ENCODE measurements at places on chromosomes 3 and 15.

DNA sequence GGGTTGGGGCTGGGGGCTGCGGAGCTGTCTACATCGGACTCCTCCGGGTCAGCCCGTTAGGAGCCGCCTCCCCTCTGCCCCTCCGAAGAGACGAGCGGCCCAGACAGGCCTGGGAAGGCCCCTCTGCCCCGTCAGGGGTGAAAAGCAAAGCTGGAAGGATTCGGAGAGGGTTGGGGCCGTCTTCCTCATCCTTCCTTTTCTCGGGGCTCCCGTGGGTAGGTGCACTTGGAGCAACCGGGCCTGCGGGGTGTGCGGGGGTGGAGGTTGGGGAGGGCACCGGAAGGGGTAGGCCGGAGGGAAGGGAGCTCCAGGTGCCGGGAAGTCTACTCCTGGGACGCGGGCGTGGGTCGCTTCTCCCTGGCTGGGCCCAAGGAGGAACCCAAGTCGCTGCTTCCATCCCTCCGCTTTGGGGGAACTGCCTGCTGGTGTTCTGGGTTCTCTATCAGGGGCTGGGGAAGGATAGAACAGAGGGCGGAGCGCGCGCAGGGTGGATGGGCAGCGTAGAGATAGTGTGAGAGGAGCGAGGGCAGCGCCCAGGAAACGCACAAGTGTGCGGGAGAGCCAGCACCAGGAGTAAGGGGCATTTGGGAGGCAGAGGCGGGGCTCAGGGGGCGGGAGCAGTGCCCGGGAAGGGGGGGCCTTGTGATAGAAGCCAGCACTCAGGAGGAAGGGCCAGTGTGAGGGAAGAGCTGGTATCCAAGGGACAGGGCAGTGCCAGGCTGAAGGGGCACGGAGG, 590 bp downstream of the POLR2H start:
- DNase-seq: peak; percentile 53

DNA sequence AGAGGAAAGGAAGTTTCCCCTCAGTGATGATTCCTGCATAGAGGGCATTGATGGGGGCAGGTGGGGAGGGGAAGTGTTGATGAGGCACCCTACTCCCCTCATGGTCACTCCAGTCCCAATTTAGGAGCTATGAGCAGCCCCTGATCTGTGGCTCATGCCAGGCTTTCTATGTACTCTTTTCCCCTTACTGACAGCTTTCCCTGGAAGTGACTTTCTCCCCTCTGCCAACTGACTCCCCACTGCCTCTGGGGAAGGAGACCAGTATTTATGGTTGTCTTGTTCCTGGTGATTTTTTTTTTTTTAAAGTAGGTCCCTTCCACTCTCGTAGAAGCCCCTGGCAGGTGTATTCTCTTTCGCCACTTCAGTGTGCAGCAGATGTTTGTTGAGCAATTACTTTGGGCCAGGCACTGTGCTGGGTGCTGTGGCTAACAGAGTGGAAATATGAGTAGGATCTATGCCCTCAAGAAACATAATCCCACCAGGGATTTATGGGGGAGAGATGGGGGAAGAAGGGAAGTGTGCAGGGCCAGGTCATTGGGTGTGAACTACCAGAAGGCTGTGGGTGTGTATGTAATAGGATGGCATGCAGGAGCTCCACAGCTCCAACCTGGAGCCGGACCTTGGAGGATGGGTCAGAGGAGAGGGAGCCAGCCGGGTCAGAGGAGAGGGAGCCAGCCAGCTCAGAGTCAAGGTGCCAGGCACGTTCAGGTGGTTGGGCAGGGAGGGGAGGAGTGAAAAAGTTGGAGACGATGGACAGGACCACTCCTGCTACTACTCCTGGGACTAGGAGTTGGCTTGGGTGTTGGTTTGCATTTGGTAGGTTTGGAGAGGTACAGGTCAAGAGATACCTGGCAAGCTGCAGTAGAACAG, 3.5 kb downstream of the SMAD6 start:
- no peak for DNase-seq

- DNase-seq: peak; percentile 63
Measured at GRCh38 chr3:55190331-55190730, 262.5 kb upstream of the LRTM1 start.

- DNase-seq: no peak
Measured at GRCh38 chr3:153631102-153631501, 469.1 kb downstream of the RAP2B start.

DNA sequence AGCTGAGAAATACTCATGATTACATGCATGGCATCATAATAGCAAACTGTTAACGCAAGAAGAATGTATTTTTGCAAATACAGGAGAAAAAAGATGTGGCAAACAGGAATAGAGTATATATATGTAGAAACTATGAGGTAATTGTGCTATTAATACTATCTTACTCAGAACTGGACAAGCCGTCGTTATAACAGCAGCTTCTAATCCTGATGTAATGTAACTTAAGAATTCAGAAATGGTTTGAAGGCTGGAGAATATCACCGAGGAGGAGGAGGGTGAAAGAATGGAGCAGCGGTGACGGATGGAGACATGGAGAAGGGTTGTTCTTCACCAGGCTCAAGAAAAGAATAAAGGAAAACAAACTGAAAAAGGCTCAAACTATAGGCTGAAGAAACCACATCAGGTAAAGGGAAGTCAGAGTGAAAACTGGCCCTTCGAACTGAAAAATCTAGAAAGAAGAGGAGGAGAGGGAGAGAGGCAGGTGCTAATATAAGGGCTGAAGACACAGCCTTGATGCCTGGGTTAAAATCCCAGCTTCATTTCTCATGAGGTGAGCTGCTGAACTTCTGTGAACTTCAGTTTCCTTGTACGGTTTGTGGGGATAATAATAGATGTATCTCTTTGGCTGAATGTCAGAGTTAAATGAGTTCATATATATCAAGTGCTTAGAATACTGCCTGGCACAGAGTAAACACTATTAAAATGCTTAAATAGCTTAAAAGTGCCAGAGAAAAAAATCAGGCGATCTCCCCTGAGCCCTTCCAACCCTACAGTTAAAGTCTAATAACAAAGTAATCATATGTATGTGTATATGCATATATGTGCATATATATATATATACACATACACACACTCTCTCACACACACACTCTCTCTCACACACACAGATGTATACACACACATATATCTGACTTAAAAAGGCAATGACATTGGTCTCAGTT, 43.9 kb downstream of the GOLIM4 start:
- DNase-seq: peak; percentile 68

DNA sequence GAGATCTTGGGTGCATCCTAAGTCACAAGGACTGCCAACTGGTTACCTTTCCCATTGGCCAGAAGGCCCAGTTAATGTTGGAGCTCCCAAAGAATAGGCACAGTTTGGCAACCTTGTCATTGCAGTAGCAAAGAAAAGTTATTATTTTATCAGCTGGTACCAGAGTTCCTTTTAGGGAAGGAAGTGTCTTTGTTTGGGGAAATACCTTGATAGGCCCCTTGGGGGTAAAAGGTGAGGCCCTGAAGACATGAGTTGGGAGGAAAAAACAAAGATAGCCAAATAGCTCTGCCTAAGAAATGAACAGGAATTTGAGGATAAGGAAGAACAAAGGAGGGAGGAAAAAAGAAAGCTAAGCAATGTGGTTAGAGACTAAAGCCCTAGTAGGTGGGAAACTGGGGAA, 85.8 kb downstream of the ANP32A start:
- no peak for DNase-seq

GRCh38 chr15:34620814-34621213, 37.4 kb upstream of the GOLGA8B start:
- no peak for DNase-seq

- peak; percentile 44 for DNase-seq
Measured at GRCh38 chr3:50320853-50321335, 1.7 kb downstream of the HYAL2 start.

Measured in fibroblast of mammary gland (primary cell).